GM10248 (cell line): ENCODE measurements at places on chromosomes 11 and 22.

DNA sequence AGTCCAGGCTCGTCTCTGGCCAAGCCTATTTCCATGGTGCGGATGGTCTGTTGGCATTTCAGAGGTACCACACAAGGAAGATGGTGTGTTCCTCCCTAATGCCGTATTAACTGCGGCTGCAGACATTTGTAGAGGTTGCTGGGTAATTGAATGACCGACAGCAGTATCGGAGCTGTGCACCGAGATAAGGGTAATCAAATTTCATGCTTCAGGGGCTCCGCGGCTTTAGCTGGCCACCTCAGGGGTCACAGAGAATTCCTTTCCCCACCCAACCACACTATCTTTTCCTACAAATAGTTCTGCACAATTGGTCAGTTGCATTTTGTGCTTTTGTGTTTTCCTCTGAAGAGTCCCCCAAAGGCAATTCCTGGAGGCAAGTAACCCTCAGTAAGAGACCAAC is 297.4 kb downstream of the OPCML start:
- DNase-seq, result no peak

- no peak for DNase-seq
Observed at GRCh38 chr11:61077936-61078335, 24.4 kb upstream of the CD5 start.

DNA sequence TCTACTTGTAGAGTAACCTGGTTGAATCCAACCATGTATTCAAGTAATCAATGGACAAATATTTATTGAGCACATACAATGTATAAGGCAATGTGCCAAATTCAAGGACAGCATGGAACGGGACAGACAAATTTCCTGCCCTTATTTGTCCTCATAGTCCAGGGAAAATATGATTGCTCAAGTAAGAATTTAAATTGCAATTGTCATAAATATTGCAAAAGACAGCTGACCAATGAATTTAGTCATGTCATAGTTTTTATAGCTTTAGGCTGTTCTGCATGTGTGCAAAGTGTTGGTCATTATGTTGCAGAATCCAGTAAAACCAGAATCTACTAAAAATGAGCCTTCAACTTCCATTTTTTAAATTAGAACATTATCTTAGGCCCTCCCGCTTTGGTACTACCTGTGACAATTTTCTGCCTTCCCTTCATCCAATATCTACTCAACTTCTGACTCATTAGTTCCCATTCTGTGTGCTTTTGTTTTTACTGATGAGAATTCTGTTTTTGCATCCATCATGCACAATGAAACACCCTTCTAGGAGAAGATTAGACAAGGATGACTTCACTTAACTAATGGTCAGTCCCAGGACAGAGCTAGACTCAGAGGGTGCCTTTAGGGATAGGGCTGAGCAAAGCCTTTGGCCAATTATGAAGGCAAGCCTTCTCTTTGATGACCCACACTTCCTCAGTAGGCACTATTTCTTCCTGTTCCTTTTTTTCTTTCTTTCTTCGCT is 45.8 kb upstream of the FIBIN start:
- DNase-seq, result no peak

DNA sequence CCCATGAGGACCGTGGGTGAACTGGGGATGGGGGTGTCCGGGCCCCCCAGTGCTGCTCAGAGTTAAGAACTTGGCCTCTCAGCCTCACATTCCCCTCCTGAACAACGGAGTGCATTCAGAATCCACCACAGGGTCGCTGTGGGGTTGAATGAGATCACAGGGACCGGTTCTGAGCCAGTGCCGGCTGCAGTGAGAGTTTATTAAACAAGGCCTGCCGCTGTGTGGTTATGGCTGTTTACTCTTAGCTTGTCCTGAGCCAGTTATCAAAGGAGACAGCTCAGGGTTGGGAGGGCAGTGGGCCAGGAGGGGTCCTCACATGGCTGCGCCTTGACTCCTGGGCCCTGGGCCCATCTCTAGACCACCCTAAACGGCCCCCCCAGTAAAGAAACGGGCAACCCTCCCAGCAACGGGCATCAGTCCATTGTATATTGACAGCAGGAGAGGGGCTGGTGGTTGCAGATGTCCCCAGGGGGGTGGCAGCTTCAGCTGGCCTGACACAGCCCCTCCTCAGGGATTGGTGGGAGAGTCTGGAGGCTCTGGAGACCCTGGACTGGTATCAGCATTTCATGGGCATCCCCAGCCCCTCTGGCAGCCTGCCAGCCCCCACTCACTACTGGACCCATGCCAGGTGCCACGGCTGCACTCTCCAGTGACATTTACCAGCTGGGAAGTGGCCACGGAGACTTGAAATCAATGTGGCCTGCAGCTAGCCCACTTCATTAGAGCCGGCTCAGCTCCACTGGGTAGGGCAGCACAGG is 15.1 kb upstream of the CABP7 start:
- no peak for DNase-seq

DNA sequence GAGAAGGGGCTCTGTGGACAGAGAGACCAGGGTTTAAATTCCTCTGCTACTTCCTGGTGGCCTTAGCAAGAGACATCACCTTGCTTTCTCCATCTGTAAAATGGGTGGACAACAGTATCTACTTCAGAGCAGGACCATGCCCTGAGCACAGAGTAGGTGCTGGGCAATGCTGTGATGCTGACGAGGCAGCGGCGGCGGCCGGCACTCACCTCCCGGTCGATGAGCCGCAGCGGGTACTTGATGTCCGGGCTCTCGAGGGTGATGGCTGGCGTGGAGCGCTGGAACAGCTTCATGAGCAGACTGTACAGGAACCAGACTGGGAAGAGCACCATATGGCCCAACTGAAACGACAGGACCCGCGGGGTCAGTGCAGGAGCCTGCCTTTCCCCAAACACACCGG is 3.9 kb downstream of the ATP5MGL start:
- no peak for DNase-seq
